NCI-H1694 (cell line): ENCODE measurements at places on chromosomes 13 and 19.
A peak's percentile ranks its signal among the peaks of the same experiment; 100 is the strongest.

- DNase-seq = no peak
These were observed 3.1 kb upstream of the ZNF471 start for GRCh38 chr19:56504581-56504980.

GRCh38 chr13:95349267-95349666, 48.0 kb upstream of the ABCC4 start:
- DNase-seq = no peak

- DNase-seq = peak; percentile 14
These were observed 11.1 kb downstream of the SLC7A10 start for GRCh38 chr19:33214596-33214995.

- DNase-seq = no peak
These were observed 121.1 kb downstream of the FLT1 start for GRCh38 chr13:28373810-28374209.

DNA sequence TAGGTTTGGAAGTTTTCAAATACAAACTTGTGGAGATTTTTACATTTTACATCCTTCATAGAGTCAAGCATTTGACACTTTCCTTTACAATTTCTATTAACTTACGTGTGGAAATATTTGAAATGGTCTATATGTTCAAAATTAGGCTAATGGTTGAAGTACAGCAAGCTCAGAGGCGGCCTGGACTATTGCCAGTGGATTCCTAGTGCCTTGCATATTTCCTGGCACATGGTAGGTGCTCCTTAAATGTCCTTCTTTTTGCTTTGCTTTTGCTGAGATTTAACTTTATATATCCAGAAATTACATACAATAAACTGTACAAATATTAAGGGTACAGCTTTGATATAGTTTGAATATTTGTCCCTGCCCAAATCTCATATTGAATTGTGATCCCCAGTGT, 93.9 kb downstream of the UBL3 start:
- no peak for DNase-seq

GRCh38 chr13:25384758-25385410, 13.1 kb downstream of the ATP8A2 start:
- DNase-seq = no peak

DNA sequence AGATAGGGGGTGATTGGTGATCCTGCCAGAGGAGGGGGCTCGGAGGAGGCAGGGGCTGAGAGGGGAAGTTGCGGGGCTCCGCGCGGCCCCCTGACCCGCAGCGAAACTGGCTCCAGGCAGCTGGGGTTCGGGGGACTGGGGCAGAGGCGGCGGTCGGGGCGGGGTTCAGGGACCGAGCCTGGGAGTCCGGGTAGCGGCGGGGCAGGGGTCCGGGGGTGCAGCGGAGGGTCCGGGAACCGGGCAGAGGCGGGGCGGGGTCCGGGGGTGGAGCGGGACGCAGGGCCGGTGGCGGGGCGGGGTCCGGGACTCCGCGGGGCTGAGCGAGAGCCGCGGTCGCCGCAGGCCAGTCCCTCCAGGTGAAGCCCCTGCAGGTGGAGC, 1.2 kb downstream of the MADCAM1 start:
- no peak for DNase-seq

DNA sequence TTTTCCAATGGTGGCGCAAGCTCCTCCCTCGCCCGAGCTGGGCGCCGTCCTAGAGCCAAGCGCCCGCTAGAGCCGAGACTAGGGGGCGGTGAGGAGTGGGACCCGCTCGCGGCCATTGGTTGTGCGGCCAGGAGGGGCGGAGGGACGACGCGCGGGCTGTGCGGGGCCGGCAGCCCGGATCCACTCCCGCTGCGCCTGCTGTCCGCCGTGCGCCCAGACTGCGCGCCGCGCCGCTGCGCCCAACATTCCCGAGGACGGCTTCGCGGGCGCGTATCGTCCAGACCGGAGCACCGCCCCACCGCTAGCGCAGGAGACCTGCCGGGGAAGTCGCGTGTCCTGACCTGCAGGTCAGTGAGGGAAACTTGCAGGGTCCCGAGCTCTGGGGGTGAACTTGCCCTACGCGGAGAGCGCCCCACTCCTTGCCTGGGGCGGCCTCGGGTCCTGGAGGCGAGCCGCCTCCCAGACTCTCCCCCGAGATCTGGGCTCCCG, at the start of gene SERTM1:
TSS of gene SERTM1 (plus strand) at position 183 of the 489 bp plus-strand sequence. CDS start 21,059 bp downstream, outside the sequence.
- peak; percentile 5 for DNase-seq

GRCh38 chr13:45370922-45371406, 30.0 kb upstream of the TPT1 start:
- DNase-seq = no peak

GRCh38 chr13:57874530-57874929, 243.0 kb downstream of the PCDH17 start:
- no peak for DNase-seq

DNA sequence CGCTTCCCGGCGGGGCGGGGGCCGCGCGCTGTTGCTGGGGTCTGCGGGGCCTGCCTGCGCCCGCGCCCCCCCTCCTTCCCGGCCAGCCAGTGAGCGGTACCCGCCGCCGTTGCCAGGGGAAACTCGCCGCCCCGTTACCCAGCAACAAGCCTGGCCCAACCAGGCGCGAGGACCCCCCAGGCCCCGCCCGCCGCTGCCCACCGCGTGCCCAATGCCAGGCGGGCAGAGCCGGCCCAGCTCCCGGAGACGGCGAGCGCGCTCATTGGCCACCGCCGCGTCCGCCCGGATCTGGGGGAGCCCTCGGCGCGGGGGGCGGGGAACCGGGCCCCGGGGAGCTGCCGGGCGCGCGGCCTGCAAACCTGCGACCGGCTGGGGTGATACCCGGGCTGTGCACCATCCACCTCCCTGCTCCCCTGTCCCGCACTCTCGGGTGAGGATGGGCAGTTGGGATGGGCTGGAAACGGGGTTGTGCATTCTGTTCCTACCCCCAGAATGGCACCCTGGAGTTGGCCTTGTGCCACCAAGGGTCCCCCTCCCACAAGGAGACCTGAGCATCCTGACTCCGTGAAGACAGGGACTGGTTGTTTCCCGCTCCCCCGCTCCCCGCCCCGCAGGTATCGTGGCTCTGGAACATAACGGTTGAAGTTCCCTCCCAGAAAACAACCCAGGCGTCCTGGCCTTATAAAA, 8.8 kb upstream of the BBC3 start:
- no peak for DNase-seq

GRCh38 chr13:90365130-90365529, 982.4 kb upstream of the MIR17HG start:
- DNase-seq = no peak

DNA sequence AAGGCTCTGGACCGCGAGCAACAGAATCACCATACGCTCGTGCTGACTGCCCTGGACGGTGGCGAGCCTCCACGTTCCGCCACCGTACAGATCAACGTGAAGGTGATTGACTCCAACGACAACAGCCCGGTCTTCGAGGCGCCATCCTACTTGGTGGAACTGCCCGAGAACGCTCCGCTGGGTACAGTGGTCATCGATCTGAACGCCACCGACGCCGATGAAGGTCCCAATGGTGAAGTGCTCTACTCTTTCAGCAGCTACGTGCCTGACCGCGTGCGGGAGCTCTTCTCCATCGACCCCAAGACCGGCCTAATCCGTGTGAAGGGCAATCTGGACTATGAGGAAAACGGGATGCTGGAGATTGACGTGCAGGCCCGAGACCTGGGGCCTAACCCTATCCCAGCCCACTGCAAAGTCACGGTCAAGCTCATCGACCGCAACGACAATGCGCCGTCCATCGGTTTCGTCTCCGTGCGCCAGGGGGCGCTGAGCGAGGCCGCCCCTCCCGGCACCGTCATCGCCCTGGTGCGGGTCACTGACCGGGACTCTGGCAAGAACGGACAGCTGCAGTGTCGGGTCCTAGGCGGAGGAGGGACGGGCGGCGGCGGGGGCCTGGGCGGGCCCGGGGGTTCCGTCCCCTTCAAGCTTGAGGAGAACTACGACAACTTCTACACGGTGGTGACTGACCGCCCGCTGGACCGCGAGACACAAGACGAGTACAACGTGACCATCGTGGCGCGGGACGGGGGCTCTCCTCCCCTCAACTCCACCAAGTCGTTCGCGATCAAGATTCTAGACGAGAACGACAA, 1.8 kb downstream of the PCDH17 start:
- no peak for DNase-seq

DNA sequence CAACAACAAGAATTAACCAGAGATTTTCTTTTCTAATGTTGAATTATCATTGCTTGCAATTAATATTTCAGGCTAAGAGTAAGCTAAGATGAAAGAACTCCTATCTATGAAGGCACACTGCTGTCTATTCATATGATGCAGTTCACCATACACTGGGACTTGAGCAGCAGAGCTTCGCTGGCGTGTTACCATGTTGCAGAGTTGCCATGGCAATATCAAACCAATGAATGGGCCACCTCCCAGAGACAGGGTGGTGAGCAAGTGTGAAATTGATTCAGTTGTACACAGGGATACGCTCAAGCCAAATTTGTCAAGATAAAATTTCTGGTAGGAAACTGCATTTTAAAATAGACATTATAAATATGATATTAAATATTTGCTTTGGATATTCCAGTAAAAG, 69.3 kb upstream of the MYO16 start:
- no peak for DNase-seq

GRCh38 chr13:102683637-102684036, 11.2 kb downstream of the METTL21C start:
- DNase-seq = no peak

- no peak for DNase-seq
These were observed 10.4 kb downstream of the SHISA2 start for GRCh38 chr13:26041444-26041843.

DNA sequence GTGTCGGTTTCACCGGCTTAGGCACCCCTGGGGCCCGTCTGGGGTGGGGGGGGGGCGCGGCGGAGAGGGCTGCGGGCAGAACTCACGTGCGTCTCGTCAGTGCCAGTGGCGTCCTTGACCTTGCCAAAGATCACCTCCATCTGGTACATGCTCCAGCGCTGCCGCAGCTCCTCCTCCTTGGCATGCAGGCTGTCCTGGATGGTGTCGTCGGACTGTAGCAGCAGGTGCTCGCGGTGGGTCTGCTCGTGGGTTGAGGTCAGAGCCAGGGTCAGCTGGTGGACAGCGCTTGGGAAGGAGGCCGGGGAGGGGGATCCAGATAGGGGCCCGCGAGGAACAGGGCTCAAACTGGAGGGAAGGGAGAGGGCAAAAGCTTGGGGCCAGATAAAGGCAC, 4.7 kb upstream of the RGL3 start:
- no peak for DNase-seq
